ENCODE measurements at places on chromosomes 2 and 18.

- DNase-seq = no peak
Measured at GRCh38 chr18:25180973-25181548, 170.9 kb downstream of the ZNF521 start.

DNA sequence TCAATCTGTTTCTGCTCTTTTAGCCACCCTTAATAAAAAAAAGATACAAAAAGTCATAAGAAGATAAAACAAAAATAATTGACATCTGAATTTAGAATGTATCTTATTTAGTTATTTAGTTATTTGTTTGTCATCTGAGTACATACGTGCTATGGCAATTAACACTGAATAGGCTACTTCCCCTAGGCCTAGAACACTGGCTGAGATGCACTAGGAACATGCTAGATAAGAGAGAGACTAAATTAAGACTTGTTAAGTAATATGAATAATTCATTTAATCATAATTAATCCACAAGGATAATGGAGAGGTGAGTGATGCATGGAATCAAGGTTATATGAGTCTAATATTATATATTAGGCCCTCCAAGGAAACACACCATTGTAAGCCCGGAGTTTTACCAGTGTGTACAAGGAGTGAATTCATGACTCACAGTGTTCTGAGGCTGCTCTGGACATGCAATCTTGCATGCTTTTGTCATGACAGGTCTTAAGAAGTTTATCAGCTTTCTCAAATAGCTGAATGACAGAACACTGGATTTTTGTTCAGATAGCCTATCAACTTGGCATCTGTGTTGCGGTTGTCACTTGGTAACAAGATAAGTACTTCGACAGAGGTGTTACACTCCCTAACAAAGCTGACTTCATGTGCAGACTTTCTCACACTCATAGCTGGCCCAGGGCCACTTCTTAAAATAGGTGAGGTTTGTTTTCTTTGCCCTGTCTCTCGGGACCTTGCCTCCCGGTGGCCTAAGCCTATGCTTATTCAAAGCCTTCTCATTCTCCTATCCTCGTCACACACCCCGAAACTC, 5.0 kb upstream of the SERPINB2 start:
- DNase-seq = no peak

DNA sequence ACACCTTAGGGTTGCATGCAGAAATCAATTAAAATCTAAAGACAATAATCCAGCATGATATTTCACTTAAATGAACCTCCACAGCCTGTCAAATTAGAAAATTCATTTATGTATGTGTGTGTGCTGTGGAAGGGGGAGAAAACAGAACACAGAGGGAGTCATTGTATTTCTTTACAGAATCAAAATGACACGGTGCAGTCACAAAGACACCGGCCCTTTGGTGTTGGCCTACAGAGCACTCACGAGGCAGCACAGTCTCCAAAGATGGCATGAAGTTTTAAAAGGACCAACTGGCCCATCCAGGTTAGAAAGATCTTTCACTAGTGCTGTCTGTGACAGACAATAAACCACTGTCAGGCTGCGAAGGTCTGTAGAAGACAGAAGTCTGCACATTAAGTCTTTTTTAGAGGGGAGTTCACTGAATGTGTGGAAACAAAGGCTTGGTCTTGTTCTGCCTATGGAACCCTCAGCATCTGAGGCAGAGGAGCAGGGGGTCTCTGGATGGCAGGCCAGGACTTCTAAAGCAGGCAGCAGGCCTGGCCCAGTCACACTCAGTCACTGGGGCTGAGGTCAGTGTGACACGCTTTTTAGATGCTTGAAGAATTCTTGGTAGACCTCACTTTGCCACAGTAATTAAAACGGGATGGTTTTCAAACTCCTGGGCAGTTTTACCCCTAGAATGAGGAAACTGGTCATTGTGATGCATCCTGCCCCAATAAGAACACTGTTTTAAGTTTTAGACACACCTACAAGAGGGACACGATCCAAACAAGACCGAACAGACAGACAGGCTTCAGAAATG, 184.9 kb downstream of the AFF3 start:
- no peak for DNase-seq

GRCh38 chr18:46222710-46223360, 118.7 kb downstream of the HAUS1 start:
- DNase-seq = no peak

DNA sequence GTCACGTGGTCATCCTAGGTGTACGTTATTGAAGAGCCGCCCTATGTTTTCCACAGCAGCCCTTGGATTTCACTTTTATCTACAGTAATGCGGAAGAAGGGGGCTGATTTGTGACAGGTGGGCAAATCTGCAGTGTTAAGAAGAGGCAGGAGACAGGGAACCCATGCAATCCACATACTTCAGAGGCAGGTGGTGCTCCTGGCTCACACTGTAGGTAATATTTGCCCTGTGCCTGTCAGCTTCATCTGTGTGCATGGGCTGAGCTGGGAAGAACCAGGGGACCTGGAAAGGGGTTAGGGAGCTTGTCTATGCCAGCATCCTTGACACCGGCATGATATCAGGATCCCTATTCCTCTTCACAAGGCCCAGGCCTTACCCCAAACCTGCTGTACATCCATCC, 183.9 kb downstream of the SH3RF3 start:
- DNase-seq = no peak

- DNase-seq = no peak
Measured at GRCh38 chr2:33014268-33014667, 67.5 kb downstream of the LTBP1 start.

DNA sequence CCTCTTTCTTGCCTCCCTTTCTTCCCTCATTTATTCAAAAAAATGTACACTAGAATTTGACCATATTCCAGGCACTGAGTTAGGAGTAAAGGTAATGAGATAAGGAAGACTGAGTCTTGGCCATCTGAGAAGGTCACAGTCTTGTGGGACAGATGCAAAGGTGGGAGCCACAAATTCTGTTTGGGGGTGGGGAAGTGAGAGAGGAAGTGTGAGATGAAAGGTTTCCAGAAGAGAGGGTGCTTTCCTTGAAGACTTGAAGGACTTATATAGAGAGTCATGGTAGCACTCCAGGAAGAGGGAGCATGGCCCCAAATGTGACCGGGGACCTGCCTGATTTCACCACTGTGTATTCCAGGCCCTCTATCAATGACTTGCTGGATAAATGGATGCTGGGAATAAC, 320.6 kb downstream of the LPIN1 start:
- DNase-seq = no peak

- no peak for DNase-seq
Measured at GRCh38 chr2:86358957-86359356, 21.5 kb upstream of the REEP1 start.

DNA sequence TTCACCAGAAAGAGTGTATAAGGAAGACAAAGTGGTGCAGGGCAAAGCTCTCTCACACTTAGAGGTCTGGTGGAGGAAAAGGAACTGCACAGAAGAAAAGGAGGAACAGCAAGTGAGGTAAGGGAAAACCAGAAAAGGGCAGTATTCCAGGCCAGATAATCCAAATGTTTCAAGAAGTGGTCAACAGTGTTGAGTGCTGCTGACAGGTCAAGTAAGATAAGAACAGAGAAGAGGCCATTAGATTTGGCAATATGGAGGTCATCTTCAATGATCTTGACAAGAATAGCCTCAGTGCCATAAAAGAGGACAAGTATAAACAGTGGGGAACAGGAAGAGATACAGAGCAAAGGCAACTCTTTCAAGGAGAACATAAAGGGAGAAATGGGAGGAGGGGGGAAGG, 15.0 kb downstream of the ADD2 start:
- DNase-seq = no peak

GRCh38 chr18:47168913-47169312, 7.3 kb downstream of the IER3IP1 start:
- no peak for DNase-seq

GRCh38 chr2:120014226-120014980, 1.5 kb downstream of the EPB41L5 start:
- DNase-seq = no peak

GRCh38 chr2:99607454-99607853, 117.6 kb upstream of the REV1 start:
- no peak for DNase-seq

GRCh38 chr18:77129150-77129551, 3.4 kb downstream of the MBP start:
- DNase-seq = no peak

DNA sequence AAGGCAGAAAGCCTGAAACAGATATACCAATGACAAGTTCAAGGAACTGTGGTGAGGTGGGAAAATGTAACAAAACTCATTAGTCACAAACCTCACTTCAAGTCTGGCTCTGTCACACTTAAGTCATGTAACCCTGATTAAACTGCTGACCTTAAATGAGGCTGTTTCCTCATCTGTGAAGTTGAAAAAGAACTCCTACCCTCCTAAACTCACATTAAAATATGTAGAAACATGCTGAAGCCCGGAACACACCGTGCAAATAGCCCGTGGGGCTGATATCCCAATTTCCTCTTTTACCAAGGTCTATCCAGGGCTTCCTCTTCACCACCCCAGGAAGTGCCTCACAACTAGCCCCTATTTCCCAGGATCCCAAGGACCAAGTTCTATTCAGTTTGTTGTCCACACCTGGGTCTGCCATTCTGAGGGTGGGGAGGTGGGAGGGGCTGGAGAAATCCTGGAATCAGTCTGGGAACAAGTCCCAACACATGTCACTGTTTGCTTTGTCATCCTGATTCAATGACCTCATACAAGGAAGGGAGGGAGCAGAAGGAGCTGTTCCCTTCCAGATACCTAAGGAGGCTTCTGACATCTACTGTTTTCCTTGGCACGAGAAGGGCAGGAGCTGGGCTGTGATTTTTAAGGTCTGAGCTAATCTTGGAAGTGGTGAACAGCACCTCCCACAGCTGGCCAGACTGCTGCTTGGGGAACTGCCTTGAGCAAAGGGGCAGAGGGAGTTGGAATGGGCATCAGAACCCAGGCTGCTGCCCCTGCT, 42.3 kb downstream of the SLC4A1AP start:
- no peak for DNase-seq
